ENCODE measurements at places on chromosomes 5 and 9. TPM values are rescaled to one million over a fixed set of nuclear protein-coding genes. Genes with fewer than 3 reads are reported as not detected.

The C9orf153 gene
- total RNA-seq, result not detected

The PCDHGA2 gene
- total RNA-seq, result 0.50 TPM

The ARHGEF37 gene
- 0.34 TPM for total RNA-seq

The TRIM23 gene
- 9.8 TPM for total RNA-seq

The MELK gene
- 45.6 TPM for total RNA-seq

The ESM1 gene
- total RNA-seq, result 2.5 TPM

The STKLD1 gene
- total RNA-seq, result not detected

The PLPP7 gene
- 3.7 TPM for total RNA-seq

The TMC1 gene
- total RNA-seq, result not detected

The HTR1A gene
- not detected for total RNA-seq

The TSSK1B gene
- not detected for total RNA-seq

All from bronchus fibroblast of lung (primary cell).